ENCODE measurements at places on chromosomes 4 and X.

DNA sequence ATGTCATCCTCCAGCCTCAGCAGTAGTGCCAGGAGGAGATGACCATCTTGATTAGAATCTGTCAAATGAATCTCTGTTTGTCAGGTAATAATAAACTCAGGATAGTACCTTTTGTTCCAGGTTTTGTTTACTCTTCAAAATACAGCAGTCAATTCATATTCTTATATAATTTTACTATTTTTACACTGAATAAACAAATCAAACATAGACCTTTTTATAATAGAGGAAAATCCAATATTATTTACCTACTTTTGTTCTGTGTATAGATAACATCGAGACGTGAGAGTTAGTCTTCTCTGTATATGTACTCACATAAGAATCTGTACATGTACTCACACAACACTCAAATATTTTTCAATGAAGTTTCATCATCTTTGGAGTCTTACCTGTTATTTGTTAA lies 365.4 kb upstream of the EPHA5 start:
- DNase-seq: no peak

DNA sequence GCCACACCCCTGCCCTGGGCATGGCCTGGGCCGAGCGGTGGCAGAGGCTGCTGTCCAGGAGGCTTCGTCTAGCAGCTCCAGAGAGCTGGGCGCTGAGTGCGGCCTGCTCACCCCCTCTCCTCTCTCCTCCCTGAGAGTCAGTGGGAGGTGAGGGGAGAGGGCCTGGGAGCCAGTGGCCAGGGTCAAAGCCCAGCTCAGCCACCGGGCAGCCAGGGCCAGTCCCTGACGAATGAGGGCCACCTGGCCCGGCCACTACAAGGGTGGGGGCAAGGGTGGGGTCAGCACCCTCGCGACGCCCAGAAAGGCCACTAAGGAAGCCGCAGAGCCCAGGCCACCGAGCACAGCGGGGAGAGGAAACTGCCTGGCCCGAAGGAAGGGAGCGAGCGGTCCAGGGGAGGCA lies 131.7 kb downstream of the FAM53A start:
- no peak for DNase-seq

DNA sequence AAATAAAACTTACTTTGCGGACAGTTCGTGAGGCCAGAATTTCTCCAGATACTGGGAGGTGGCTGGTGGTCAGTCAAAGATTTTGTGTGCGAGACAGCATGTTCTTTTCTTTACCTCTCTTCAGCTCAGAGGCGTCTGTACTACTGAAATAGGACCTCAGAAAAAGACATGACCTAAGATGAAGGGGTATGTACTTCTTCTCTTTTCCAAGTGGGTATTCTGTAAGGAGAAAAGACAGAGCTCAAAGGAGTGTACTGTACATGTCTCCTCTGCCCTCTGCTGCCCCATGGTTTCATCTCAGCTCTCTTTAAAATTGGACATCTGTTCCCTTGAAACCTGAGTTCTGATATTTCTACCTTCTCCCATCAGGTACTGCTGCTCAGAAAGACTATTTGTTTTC lies 38.1 kb downstream of the SEPTIN11 start:
- no peak for DNase-seq

DNA sequence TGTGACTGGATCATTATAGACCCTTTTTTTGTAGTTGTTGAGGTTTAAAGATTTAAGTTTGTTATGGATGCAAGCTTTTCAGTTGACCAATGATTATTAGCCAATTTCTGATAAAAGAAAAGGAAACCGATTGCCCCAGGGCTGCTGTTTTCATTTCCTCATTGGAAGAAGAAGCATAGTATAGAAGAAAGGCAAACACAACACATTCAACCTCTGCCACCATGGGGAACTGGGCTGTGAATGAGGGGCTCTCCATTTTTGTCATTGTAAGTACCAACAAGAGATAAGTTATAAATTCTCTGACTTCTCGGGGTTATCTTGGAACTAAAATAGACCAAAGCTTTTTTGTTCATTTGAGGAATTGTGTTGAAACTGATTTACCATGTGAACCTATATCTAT lies at the start of gene CYBB:
Gene CYBB, plus strand, starts transcription at position 203 of the 400 bp plus-strand sequence. Its CDS starts 19 bp downstream, at position 222.
- no peak for DNase-seq

GRCh38 chr4:122788935-122789334 lies 37.7 kb upstream of the FGF2 start:
- DNase-seq: no peak

GRCh38 chr4:139647184-139647583 lies 18.4 kb upstream of the MGST2 start:
- DNase-seq: no peak

- DNase-seq: no peak
Measured at GRCh38 chrX:111445485-111445884, 33.5 kb upstream of the DCX start.

DNA sequence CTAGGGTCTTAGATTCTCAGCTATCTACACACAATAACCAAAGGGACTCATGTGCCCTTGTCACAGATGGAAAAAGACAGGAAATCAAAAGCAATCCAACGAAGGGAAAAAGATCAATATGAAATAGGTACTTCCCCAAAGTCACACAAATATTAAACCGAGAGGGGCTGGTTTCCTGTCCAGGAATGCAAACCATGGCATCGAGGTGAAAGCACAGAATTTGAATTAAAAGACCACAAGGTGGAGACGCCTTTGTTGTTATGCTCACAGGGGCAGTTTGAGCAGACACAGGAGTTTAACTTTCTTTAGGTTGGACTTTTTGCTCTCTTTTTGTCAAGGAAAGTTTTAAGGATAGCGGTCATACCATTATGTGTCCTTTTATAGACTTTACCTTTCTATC lies 14.3 kb downstream of the H2BW1 start:
- DNase-seq: no peak

DNA sequence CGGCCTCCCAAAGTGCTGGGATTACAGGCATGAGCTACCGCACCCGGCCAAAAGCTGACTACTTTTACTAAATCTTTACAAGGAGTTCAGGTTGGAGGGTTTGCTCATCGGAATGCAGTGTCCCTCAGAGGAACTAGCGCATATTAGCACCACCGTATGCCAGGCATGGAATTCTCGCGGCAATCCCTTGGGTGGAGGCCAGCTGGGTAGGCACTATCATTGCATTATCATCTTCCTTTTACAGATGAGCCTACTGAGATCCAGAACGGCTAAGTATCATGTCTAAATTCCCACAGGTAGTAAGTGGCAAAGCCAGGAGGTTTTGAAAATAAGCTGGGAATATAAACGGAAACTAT lies 6.1 kb upstream of the CXorf66 start:
- DNase-seq: no peak

DNA sequence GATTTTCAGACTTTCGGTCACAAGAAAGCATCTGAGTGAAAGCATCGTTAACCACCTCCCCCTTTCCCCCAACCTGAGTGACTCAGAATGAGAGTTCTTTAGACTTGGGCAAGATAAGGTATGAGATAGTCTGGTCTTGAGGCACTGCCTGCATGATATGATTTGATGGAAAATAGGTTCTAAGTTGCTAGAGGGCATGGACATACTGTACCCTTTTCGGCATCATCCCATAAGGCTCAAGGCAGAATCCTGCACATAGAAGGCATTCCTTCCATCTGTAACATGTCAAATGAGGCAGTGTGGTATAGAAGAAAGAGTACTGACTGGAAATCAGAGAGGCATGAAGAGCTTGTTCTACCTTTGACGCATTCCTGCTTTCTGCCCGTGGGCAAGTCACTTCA lies 16.8 kb upstream of the AMOT start:
- DNase-seq: no peak

DNA sequence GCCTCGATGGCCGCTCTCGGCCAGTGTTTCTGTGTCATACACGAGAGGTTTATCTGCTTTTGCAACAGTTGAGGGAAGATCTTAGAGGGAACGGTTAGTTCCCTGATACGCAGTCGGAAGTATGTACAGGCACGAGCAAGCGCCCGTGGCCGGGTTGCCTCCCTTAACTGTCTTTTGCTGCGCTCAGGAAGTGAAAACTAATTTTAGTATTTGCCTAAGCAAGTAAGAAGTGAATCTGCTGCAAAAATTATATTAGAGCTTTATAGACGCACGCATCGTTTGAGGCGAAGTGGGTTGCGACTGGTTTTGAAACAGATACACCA lies 695 bp downstream of the MTM1 start:
- no peak for DNase-seq

DNA sequence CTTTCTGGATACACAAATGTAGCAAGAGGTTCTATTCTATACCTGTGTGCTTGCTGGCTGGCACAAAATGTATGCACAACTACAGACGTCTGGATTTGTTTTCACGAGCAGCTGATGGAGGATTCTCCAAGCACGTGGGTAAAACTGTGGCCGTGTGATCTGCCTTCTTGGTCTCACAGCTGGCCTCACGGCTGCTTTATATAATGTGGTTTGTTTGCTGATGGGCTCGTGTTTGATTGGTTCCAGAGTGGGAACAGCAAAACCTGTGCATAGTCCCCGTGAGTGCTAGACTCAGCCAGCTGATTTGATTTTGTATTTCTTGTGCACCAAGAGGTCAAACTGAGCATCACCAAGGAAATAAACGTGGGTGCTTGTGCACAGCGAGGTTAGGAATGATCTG lies 262.6 kb upstream of the RPS6KA3 start:
- DNase-seq: no peak

DNA sequence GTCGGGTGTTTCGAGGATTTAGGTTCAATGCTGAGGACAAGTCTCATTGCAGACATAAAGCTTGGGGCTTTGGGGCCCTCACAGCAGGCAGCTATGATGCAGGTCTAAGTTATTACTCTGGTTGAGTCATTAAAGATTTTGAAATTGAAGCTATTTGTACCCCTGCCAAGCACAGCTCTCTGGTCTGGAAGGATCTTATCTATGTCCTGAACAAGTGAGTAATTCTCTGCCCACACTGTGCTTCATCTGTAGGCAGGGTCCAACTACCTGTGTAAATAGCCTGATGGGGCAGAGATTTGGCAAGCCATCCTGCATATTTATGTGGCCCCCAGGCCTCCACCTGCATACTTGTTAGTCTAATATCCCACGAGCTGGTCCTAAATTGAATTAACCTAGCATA lies 41.4 kb upstream of the MAGEA4 start:
- DNase-seq: no peak

- DNase-seq: no peak
Measured at GRCh38 chrX:31136144-31136611, 64.3 kb upstream of the FTHL17 start.

DNA sequence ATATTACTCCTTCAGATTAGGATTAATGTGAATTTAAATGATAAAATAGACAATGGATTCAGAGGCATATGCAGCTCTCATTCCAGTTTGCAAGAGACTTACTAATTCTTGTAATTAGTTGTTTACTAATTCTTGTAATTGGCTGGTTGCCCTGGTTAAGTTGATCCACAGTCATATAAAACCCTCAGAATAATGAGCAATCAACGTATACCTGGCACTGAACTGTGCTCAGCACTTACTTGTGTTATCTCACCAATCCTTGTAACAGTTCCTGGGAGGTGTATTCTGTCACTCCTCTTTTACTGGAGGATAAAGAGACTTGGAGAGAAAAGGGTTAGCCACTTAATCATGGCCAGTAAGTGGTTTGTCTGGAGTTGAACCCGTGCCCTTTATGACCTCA lies 10.5 kb downstream of the HERC5 start:
- DNase-seq: no peak

DNA sequence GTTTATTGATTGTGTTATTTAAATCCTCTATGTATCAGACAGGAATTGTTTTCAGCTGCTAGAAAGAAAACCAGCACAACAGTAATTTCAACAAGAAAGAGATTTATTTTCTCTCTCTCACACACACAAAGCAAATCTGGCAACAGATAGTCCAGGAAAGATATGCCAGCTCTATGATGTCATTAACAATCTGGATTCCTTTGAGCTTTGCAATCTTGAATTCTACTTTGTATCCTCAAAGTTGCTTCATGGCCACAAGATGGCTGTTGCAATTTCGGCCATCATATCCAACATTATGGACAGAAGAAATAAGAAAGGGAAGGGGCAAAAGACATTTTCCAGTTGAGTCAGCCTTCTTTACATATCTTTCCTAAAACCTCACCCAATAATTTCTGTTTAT lies 19.8 kb upstream of the FMR1 start:
- no peak for DNase-seq

GRCh38 chr4:76726631-76727030 lies 171.3 kb downstream of the SOWAHB start:
- no peak for DNase-seq

- DNase-seq: no peak
Measured at GRCh38 chr4:21470535-21470934, 478.0 kb downstream of the KCNIP4 start.
